Activated CD4-positive, alpha-beta T cell treated with anti-CD3 and anti-CD28 coated beads for 36 hours (primary cell): ENCODE measurements at places on chromosomes 6 and 20.
A peak's percentile ranks its signal among the peaks of the same experiment; 100 is the strongest.

DNA sequence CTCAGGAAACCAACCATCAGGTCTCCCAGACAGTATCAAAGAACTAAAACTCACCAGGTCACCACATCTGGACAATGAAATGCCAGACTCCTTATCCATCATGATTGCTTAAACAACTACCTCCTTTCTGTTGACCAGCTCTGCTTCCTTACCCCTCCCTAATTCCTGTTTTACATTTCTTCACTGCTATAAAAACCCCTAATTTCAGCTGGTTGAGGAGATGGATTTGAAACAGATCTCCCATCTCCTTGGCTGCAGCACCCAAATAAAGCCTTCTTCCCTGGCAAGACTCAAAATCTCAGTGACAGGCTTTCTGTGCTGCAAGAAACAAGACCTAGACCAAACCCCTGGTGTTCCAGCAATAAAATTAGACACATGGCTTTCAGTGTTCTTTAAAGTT is 40.3 kb downstream of the MYLK4 start:
- DNase-seq, result no peak

- DNase-seq, result no peak
Measured at GRCh38 chr6:37866590-37867507, 47.3 kb downstream of the ZFAND3 start.

GRCh38 chr6:4125933-4126864 is 9.2 kb downstream of the ECI2 start:
- no peak for DNase-seq

- no peak for DNase-seq
Measured at GRCh38 chr6:8240301-8240700, 138.0 kb upstream of the EEF1E1 start.

- DNase-seq, result no peak
Measured at GRCh38 chr20:15162079-15162647, 824.8 kb upstream of the FLRT3 start.

DNA sequence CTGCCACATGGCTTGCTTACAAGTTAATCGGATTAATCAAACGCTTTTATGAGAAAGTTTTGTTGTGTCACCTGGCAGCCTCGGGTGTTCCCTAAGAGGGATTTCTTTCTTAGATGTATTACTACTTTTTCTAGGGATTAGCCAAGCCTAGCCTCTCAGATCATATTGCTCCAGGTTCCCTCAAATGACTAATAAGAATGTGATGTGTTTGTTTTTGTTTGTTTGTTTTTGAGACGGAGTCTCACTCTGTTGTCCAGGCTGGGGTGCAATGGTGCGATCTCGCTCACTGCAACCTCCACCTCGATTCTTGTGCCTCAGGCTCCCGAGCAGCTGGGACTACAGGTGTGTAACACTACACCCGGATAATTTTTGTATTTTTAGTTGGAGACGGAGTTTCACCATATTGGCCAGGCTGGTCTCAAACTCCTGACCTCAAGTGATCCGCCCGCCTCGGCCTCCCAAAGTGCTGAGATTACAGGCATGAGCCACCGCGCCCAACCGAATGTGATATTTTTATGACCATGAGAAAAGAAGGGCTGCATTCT is 977 bp downstream of the HMGN4 start:
- no peak for DNase-seq

GRCh38 chr20:10359621-10360040 is 74.4 kb downstream of the MKKS start:
- DNase-seq, result no peak

DNA sequence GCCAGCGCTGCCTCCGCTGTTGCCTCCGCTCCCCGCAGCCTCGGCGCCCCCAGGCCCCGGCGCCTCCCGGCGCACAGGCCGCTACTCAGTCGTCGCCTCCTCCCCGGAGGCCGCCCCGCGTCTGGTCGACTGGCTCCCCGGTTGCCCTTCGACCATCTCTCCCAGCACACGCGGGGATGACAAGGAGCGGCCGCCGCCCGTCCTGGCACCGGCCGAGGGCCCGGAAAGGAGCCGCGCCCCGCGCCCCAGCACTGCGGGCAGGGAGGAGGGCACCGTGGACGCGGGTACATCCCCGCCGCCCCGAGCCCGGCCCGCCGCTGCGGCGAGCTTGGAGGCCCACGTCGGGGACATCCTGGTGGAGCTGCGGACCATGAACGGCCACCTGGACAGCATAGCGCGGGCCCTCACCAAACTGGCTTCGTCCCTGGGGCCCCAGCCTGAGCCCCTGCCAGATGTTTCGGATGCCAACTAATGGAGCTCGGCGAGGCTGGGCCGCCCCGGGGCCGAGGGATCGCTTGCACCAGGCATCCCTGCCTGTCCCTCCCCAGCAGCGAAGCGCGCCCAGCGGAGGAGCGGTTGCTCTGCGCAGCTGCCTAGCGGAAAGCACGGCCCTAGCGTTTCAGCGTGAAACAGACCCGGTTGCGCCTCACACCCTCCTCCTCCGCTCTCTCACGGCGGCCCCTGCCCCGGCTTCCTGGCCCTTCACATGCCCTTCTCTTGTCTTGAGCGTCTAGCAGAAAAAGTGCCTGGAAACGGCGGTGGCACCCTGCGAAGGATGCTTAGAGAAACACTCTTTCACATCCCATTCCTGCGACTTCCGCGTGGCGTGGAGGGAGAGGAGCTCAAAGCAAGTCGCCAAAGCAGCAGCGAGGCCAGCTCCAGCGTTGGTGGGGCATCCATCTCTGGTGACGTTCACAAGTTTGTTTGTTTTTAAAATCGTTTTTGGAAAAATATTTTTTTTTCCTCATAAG is 285.8 kb upstream of the SUPT3H start:
- DNase-seq, result peak; percentile 76

GRCh38 chr6:105817961-105818360 is 268.2 kb upstream of the PRDM1 start:
- no peak for DNase-seq

DNA sequence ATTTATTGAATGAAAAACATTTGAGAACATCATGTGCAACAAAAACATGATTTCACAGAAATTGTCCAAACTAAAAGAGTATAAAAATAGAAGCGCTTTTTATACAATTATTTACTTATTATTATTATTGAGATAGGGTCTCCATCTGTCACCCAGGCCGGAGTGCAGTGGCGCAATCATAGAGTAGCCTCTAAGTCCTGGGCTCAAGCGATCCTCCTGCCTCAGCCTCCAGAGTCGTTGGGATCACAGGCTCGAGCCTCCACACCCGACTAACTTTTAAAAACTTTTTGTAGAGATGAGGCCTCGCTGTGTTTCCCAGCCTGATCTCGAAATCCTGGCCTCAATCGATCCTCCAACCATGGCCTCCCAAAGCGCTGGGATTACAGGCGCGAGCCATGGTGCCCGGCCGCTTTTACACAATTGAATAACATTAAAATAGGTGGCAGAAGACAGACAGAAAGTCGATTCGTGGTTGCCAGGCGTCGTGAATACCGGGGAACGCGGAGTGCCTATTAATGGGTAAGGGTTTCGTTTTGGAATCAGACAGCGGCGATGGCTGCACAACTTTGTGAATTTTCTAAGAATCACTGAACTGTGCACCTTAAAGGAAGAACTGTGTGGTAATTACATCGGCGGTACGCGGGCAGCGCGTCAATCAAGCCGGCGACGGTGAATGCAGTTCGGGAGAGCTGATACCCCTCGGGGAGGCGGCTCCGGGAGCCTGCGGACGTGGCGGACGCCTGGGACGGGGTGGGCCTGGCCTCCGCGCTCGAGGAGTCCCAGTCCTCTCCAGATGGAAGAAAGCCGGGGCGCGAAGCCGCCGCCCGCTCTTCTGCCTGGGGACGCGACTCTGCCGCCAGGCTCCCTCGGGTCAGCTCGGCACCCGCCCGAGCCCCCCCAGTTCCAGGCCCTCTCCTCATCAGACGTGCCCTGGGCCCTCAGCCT is 807 bp downstream of the TBC1D20 start:
- DNase-seq, result peak; percentile 72

- no peak for DNase-seq
Measured at GRCh38 chr6:91198588-91199255, 611.9 kb upstream of the MAP3K7 start.

- no peak for DNase-seq
Measured at GRCh38 chr20:39072653-39073052, 110.5 kb downstream of the DHX35 start.

GRCh38 chr20:37323985-37324384 is 22.0 kb upstream of the SRC start:
- no peak for DNase-seq
